ENCODE measurements at places on chromosomes 2 and 18.

DNA sequence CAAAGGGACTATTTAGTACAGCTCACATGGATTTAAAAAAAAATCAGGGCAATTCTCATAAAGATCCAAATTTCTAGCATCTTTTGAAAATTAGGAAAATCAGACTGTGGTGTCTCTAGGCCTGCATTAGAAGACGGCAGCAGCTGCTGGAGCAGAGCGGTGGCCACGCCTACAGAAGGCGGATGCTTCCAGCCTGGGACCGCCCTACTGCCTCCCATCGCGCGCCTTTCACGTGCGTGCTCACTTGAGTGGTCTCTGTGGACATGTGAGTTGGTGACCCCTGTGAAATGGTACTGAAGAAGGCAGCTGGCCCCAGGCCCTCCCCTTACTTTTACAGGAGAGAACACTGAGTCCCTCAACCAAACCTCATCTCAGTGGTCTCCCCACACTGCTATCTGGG, 15.2 kb upstream of the ZFP36L2 start:
- DNase-seq, result no peak

DNA sequence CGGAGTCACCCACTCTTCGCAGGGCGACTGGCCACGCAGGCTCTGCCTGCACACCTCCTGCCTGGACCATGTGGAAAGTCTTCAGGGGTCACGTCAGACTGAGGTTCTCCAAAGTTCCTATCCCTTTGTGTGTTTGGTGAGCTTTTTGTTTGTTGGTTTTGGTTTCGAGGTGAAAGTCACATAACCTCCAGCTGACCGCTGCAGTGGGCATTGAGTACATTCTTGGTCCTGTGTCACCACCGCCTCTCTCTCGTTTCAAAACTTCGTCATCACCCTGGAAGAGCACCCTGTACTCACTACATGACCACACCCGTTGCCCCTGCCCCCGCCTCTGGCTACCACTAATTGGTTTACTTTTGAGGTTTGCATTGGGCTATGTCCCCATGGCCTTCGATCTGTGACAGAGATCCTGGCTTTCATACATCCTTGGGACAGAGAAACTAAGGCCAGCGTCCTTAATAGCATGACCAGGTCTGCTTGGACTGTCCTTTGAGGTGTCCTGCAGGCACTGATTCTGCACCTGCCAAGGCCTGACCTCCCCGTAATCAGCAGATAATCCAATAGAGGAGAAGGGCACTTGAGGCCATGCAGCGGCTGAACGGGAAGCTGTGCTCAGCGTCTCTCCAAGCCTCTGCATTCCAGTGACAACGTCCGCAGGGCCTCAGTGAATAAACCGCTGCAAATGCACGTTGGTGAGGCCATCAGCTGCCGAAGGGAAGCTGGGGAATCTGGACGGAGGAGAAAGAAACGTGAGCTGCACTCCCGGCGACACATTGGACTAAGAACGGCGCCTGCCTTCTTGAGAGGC, 46.8 kb downstream of the SH3BP4 start:
- no peak for DNase-seq

GRCh38 chr2:69043736-69044400, 30.9 kb downstream of the ANTXR1 start:
- DNase-seq, result no peak

DNA sequence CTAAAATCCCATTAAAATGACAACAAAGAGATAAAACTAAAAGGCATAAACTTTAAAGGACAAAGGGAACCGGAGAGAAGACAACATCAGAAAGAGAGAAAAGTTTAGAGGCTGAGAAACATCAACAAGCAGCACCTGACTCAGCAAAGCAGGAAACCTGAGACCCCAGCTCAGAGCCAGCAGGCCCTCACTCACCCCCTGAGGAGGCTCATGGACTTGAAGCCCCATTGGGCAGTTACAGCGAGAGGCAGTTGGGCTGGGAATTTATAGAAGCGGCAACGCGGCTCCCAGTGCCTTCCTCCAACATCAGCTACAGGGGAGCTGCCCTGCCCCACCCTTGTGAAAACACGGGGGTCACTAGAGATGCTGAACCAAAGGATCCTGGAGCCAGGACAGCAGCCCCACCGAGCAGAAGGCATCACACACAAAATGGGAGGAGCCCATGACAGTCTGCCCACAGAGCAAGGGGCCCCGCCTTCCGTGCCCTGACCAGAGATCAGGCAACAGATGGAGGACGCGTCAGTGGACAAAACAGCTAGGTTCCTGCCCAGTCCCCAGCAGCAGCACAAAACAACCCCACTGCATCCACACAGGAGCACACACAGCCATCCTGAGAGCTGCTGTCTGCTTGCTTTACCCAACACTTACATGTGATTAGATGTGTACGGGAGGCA, 52.7 kb downstream of the CMPK2 start:
- DNase-seq, result no peak

- DNase-seq, result no peak
These were observed 21.5 kb upstream of the ALKAL2 start for GRCh38 chr2:309148-309953.

- DNase-seq, result no peak
These were observed 76.8 kb downstream of the LYPD1 start for GRCh38 chr2:132593171-132593570.

DNA sequence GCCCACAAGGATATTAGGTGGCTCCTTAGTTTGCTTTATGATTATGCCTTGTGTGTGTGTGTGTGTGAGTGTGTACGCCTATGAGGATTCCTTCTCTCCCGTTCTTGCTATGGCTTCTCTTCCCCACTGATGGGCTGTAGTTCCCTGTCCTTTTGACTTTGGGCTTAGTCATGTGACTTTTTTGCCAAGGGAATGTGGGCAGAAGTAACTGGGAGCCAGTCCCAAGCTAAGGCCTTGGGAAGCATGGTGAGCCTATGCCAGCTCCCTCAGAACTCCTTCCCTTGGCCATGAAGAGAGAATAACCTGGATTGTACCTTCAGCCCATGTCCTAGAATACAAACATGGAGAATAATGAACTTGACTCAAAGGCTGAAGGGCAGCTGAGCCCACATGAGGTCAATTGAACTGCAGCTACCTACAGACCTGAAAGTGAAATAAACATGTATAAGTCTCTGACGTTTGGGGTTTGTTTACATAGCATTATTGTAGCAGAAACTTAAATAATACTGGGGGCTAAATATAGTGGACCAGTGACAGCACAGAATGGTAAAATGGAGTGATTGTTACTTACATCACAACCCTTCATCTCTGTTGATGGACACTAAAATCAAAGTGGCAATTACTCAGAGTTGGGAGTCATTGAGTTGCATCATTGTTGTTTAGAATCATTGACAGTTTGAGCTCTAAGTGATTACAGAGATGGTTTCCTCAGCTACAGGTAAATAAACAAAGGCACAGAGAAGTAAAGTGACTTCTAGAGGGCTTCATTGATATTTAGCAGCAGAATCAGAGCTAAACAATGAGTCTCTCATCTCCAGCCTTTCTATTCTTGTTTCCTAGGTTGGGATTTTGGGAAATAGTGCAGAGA, 15.3 kb upstream of the IL36G start:
- no peak for DNase-seq

DNA sequence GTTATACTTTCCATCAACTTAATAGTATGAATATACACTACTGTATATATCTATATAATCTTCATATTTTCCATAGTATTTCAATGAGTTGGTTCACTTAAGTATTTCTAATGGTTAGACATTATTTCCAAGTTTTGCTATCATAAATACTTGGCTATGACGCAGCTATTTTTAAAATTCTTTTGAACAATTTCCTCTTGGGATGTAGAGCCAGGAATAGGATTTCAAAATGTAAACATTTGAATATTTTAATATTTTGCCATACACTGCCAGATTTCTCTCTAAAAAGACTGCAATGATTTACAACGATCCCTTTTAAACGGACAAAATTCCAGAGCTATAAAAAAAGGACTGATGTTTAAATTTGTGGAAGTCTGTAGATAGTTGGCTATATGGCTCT, 95.6 kb downstream of the NUP35 start:
- no peak for DNase-seq

DNA sequence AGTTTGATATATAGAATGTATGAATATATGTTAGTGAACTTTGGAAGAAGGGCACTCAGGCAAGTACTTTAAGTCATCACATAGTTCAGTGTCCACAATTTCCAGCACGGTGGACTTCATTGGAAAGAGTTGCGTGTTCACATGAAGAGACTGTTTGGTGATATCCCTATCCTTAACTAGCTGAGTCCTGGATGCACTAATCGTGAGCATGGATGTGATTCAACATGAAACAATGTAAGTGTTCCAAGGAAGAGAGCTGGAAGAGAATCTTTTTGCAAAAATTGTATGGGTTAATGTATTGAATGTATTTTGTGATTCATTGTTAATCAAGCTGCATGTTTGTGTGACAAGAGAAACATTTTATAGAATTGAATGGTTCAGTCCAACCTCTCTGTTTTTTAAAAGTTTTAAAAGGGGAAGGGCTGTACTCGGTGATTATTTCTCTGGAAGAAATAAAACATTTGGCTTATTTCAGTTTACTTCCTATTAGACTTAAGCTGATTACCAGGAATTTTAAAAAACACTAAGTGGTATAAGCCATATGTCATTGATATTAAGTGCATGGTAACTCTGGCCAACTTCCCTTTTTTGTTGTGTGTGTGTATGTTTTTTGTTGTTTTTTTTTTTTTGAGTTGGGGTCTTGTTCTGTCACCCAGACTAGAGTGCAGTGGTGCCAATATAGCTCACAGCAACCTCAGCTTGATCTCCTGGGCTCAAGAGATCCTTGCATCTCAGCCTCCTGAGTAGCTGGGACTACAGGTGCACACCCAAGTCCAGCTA, 8.6 kb downstream of the XRCC5 start:
- DNase-seq, result no peak

DNA sequence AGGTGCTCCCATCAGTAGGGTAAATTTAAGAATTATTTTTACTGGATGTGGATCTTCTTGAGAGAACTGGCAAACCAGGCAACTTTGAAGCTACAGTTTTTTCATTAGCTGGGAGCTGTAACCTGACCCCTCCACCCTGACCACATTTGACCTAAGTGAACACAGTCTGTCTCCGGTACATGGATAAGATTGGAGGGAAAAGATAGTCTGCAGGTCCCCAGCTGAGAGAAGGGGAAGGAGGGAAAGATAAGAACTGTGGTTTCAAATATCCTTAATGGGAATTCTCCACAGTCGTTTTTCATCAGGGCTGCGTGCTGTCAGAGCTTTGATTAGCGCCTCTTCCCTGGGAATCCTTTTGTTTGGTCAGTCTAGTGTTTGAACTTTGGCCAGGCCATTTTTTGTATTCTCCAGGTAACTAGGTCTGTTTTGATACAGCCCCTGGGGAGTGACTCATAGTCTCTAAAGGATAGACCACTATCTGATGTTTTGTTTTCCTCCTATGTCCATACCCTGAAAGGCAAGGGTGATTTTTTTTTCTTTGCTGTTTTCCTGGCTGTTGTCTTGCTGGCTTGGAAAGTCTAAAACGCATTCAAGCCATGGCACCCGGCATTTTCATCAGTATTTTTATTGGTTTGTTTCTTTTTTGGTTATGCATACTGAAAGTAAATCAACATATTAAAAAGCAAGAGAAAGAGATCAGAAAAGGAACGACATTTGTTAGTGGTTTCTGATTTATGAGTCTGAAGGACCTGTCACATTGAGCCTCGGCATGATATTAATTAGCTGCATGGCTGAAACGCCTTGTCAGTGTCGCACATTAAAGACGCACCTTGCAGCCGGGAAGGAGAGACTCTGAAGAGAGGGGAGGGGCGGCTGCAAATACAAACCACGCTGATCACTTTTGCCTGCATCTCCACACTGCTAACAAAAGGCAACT, 183.4 kb upstream of the FN1 start:
- peak; percentile 25 for DNase-seq

DNA sequence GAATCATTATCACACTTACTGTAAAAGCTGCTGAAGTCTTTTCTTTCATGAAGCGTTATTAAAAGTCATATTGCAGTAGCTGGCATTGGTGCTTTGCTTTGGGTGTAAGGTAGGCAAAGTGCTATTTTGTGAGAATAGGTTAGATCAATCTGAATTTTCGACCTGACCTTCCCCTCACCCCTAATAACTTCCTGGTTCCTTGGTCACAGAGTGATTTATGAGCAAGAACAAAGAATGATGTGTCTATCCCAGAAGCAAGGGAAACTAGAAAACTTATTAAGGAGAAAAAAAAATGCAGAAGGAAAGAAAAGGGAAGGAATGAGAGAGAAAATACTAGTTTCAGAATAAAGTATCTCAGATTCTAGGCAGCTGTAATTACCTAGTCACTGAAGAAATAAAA, 163.1 kb upstream of the MEIS1 start:
- no peak for DNase-seq

DNA sequence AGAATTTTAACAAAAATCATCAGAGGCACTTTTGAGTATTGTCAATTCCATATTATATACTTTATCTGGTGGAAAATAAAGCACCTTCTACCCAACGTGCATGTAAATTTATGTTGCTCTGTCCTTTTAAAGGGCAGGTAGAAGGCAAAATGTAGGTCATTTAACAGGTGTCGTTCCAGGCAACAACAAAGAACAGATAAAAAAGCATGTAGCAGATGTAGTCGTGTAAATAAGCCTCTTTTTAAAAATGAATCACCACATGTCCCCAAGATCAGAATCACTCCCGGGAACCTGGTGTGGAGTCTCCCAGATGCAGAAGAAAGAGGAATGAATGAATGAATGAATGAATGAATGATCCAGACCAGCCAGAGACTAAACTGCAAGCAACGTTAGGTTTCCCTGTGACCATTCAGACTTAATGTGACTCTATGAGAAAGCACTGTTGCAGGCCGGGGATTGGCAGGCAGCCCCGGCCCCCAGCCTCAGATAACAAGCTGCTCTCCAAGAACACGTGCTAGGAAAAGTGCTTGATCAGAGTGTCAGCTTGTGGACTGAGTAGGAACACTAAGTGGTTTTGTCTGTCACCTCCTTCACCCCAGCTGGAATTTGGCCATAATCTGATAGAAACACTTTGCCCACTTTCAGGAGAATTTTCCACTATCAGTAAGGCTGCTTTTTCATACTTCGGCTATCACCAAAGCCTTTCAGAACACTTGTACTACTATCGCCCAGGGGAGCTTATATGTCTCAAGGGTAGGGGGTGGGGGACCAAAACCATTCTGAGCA, 100.6 kb downstream of the CDK15 start:
- no peak for DNase-seq

DNA sequence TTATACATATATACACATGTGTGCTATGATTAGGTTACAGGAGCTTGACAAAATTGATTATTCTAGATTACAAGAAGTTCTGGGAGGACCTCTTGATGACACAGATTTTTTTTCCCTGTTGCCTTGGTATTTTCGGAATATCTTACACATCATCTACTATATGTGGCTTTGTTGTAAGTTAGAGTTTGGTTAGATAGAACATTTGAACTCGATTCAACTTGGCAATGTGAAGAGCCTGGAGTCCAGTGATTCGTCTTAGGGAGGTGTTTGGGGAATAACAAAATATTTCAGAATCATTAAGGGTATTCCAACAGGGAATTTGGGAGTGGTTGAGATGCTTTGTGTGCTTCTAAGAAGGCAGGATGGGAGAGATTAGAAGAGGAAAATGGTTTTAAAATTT, 39.3 kb upstream of the EFEMP1 start:
- DNase-seq, result no peak

All from NCI-H1436 treated with DMSO at 0.1 percent for 48 hours (cell line).